ENCODE measurements at places on chromosomes 1 and 21.

DNA sequence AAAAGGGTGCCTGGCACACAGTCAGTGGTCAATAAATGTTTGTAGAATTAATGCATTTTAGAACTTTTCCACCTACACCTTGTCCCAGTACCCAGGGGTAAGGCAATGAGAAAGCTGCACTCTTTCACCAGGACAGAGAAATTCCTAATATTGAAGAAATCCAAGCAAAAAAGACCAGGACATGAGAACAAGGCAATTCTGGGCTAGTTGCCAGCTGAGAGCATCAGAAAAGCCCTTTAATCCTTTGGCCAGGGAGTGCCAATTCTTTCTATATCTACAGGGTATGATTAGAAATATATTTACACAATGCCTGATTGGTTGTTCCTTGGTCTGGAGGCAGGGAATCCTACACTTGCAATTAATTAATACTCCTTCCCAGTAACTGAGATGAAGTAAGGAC is 492.4 kb upstream of the NFIA start:
- DNase-seq = no peak

DNA sequence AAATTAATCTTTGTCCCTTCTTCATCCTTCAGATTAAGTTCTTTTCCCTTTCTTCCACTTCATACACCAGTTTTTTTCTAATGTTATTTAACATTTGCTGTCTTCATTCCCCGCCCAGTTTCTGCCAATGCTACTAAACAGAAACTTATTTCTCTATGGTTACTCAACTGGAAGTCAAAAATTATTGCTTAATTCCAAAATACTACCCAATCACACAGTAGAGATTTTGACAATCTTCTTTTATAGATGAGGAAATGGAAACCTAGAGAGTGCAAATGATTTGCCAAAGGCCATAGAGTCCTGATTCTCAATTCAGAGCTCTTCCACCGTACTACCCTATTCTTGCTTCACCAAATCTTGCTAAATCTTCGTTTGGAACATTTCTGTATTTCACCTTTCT is 58.1 kb upstream of the SH3GLB1 start:
- DNase-seq = no peak

GRCh38 chr21:44706706-44707581 is 4.4 kb downstream of the TSPEAR start:
- no peak for DNase-seq

- DNase-seq = no peak
Observed at GRCh38 chr1:92343061-92343460, 44.2 kb downstream of the RPAP2 start.

DNA sequence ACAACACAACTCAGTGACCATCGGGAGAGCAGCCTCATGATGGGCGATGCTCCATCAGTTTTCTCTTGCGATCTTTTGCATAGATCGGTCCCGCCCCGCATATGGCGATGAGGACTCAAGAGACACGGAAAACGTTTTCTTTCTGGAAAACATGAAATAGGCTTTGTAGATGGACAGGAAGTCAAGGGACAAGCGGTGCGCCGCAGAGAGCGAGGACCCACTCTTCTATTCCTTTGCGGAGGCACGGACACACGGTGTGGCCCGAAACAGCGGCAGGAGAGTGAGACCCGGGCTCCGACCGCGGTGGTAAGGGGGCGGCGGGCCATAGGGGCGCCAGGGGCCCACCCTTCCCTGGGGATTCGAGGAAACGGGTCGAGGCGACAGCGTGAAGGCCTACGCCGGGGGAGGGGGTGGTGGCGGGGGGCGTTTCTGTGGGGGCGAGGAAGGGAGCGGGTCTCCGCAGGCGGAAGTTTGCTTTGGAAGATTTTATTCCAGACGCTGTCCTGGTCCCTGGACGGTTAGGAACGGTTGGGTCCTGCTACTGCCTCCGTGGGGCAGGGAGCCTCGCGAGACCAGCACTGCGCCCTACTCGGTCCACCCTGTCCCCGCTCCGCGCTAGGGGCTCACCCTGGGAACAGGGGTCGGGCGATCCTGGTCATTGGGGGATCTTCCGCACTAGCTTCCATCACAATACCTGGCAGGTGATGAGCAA is 796 bp upstream of the TDRKH start:
- DNase-seq = no peak

- DNase-seq = no peak
Observed at GRCh38 chr1:25106352-25106751, 126.0 kb downstream of the SYF2 start.

DNA sequence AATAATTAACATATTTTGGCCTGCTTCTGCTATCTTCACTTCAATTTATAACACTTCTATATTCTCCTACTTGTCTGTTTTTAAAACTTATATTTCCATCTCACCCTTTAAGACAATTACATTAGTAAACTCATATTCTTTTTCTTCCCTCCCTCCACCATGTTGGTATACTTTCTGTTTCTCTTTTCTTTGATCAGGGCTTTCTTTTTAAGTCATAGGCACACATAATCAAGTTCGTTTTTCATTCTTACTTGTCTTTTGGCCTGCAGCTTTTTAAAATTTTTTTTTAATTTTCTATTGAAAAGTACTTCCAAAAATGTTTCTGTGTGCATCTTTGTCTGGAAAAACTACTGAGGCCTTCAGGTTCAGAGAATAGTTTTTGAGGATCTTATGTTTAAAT is 2.3 kb downstream of the PYHIN1 start:
- no peak for DNase-seq

DNA sequence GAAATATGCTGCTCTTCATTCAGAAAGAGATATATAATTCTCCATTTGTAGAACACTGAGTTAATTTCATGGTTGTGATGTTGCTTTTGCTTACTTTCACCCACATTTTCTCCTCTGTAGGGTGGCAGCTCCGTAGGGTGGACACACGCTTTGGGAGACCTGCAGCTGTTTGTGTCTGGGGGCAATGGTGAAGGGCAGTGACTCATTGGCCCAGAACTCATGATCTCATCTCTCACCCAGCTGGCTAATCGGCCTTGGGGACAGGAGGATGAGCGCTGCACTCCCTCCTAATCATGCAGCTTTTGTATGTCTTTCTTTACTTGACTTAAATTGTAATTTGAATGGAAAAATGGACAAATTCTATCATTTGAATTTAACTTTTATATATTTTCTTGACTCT is 9.6 kb downstream of the DISC1 start:
- DNase-seq = no peak

- DNase-seq = no peak
Observed at GRCh38 chr1:240149484-240150094, 57.9 kb downstream of the FMN2 start.

GRCh38 chr1:36349241-36349671 is 25.8 kb upstream of the EVA1B start:
- DNase-seq = no peak

- DNase-seq = no peak
Observed at GRCh38 chr21:37534431-37534830, 167.9 kb downstream of the DYRK1A start.

GRCh38 chr1:59415286-59415850 is 118.5 kb downstream of the FGGY start:
- DNase-seq = no peak

DNA sequence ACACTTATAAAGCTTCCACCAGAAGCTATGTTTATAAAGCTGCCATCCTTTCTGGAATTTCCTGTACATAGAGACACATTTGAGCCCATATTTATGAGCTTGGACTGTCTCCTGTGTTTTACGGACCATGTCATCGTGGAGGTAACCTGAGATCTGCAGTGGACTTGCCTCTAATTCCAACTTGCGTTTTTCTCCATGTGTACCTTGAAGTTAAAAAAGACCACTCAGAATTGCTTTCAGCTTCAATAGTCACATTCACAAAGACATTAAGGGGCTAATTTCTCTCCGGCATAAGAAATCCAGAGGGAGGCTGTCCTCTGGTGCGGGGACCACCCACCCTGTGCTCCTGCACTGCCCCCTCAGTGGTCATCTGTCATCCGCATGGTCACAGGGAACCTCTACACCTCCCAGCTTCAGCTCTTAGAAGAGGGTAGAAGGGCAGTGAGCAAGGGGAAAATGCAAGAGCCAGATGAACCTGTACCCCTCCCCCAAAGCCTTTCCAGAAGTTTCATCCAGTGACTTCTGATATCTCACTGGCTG is 521.4 kb upstream of the CAMK1G start:
- DNase-seq = no peak

- DNase-seq = no peak
Observed at GRCh38 chr21:32459972-32460371, 47.5 kb downstream of the EVA1C start.

DNA sequence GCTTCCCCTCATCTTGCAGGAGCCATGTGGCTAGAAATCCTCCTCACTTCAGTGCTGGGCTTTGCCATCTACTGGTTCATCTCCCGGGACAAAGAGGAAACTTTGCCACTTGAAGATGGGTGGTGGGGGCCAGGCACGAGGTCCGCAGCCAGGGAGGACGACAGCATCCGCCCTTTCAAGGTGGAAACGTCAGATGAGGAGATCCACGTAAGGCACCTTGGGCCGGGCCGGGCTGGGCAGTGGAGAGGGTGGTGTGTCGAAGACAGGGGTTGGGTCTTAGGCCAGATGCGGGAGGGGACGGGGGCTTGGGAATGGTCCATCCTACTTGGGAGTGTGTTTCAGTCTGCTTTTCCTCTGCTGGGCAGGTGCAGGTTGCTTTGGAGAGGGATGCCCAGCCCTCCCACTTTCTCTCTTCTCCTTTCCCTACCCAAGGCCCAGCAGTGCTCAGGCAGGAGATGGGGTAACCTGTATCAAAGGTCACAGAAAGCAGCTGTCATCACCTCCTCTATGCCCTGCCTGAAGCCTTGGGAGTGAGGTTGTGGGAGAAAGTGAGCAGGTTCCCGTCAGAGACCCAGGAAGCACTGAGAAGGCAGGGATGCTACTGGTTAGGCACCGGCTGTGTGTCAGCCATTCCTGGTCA is 18.9 kb downstream of the EPHX1 start:
- DNase-seq = no peak

DNA sequence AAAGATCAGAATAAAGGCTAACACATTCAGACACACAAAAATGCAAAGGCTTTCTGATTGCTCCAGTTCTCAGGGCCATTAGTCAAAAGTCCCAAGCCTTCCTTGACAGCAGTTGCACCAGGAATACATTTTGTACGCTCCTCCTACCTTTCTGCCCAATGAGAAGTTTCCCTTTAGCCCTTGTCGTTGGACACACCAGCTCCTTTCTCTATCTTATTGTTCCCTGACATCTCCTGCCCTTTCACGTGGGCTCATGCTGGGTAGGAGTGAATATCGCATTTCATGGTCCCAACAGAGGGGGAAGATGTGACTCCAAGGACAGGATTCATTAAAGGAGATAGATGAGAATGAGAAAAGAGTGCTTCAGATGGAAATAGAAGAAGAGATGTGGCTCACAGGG is 33.5 kb upstream of the IFI16 start:
- DNase-seq = no peak

DNA sequence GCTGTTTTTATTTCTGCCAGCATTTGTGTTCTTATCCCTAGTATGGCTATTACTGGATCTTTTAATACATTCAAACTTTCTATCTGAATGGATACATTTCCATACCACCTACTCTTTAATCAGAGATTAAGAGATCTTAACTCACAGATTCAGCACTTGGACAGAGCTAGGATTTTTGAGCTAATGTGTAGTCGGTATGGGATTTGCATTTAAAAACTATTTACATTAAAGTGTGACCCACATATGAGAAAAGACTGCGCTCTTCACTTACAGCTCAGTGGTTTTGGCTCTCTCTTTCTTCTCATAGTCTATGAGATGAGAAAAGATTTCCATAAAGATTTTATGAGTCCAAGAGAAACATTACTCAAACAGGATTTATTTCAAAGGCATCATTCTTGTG is 16.4 kb downstream of the HMGB4 start:
- no peak for DNase-seq

DNA sequence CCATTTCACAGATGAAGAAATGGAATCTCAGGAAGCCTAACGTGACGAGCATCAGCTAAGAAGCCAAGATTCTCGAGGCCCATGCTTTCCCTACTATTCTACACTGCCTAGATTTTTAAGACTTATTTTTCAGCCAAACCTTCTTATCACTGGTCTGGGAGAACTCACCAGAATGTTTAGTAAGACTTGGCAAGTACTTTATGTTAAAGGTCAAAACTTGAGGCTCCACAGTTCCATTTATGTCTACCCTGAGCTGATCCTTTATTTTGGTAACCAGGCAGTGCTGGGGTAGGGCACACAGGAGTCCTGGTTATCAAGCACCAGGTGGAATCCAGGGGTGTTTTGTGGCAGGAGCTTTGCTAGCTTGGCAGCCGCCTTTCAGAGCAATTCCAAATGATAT is 16.8 kb downstream of the PLXNA2 start:
- no peak for DNase-seq

DNA sequence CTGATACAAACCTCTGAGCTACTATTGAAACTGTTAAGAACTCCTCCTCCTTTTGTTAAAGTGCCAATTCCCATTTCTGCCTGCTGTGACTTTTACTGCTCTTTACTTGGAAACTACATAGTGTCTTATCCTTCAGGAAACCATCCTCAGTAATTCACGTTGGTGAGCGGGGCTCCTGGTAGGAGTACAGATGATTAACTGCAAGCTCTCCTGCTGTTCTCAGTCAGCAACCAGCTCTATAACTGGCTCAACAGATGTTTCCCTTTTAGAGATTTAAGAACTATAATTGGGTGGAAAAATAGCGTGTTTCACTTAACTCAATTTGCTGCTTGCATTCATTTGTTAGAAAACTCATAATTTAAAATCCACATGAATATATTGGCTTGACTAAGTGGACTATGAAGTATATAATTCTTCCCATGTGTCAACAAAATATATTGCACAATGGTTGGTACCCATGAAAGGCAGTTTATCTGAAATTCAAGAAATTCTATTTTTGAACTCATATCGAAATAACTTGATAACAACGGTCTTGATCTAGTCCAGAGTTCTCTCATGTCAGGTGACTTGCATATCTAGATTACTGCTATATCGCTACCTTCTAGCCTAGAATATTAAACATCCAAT is 574.0 kb downstream of the KCNT2 start:
- no peak for DNase-seq

GRCh38 chr1:58397187-58397820 is 149.2 kb downstream of the OMA1 start:
- no peak for DNase-seq

- DNase-seq = no peak
Observed at GRCh38 chr1:207164086-207164485, 60.1 kb downstream of the C4BPA start.

- no peak for DNase-seq
Observed at GRCh38 chr1:48917901-48918603, 141.4 kb upstream of the BEND5 start.

GRCh38 chr1:66998972-66999371 is 55.0 kb downstream of the SLC35D1 start:
- no peak for DNase-seq

- no peak for DNase-seq
Observed at GRCh38 chr1:213680677-213681325, 307.0 kb upstream of the PROX1 start.

DNA sequence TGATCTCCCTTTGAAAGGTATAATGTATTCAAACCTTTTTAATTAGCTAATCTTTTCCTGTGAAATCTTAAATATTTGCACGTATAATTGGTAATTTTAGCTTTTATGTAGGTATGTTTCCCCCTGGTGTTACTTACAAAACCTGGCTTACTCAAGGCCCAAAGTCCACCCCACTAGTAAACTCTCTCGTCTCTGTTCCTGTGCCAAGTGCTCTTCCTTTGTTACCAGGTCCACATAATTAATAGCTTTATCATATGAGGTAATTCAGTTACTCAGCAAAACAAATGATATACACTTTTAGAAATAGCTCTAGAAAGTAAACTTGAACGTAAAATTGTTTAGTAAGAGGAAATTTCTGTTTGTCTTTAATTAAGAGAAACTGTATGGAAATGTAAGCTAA is 36.7 kb downstream of the NFIA start:
- no peak for DNase-seq

- no peak for DNase-seq
Observed at GRCh38 chr1:81351864-81352263, 448.9 kb upstream of the ADGRL2 start.

- DNase-seq = no peak
Observed at GRCh38 chr1:246632281-246633168, 66.3 kb downstream of the CNST start.

Data from stimulated activated CD4-positive, alpha-beta T cell treated with anti-CD3 and anti-CD28 coated beads, Interleukin-1b, Interleukin-23, amount 100 ng/mL, for 24 hours (primary cell).